ENCODE measurements at places on chromosomes 1 and 21.

DNA sequence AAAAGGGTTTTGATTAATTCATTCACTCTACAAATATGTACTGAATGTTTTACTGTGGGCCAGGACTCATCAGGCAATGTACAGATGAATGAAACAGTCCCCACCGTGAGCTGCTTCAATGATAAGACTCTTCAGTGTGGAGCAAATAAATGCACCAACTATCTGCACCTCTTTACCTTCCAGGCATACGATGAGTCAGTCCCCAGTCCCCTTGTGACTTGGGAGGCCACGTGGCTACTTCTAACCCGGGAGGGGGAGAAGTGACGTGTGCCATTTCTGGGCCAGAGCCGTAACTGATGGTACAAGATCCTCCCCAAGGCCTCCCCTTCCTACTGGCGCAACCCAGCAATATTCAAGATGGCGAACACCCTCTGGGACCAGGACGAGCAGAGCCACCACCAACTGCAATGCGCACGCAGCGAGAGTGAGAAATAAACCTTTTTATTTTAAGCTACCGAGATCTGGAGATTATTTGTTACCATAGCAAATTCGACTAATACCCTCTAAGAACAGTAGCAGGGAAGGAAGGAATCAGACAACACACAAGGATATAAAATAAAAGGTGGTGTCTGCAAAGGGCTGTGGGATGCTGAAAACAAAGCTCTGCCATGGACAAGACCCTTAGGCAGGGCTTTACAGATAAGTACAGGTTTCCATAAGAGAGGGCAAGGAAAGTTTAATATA lies 74.5 kb downstream of the NPHP4 start:
- no peak for DNase-seq

GRCh38 chr1:106063510-106063909 lies 993.0 kb upstream of the PRMT6 start:
- DNase-seq, result no peak

- DNase-seq, result no peak
These were observed 12.4 kb downstream of the FMOD start for GRCh38 chr1:203338335-203339036.

DNA sequence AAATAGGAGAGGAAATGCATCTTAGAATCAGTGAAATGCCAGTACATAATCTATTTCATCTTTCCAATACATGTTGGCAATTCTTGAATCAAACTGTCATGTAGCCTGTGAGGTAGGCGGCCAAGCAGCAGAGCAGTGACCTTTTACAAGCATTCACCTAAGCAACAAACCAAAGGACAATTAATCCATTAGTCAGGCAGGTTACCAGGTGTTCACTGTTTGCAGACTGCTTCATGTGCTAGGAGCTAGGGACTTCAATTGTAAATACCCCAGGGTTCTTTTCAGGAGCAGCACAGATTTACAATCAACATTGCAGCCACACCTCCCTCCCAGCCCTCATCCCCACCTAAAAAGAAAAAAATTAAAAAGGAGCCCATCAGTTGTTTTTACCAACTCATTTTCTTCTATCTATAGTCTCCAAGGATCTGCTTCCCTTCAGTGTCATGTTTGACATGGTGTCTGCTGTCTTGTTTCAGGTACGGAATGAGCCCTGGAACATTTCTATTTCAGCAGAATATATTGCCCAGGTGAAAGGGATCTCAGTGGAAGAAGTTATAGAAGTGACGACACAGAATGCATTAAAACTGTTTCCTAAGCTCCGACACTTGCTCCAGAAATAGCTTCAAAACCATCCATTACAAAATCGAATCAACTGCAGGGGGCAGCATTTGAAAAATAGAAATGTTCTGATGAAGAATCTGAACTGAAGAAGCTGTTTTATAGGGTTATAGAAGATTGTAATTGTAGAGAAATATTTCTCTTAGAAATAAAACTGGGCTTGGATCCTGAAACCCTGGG lies 23.0 kb downstream of the TATDN3 start:
- DNase-seq, result no peak

- no peak for DNase-seq
These were observed 1.5 kb upstream of the RUNX1 start for GRCh38 chr21:35050348-35051286.

DNA sequence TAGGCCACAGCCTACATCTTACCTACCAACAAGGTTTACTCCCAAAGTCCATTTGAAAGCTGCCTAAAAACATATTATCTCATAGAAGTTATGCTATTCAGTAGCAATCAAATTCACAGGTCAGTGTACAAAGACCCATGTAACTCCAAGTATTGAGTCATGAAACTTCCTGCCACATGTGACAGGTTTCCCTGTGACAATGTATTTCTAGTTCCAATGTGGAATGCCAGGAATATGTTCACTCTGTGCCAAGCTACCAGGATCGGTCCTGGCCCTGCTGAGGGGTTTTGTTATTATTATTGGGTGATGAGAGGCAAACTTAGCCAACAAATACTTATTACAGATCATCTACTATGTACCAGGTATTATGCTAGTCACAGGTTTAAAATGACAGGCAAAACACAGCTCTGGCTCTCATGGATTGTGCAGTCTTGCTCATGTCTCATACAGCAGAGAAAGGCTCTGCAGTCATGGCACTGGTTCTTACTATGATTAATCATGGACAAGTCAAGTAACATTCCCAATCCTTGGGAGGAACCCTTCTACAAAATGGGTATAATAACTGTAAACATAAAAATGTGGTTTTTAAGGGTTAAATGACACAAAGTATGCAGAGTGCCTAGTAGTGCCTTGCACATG lies 22.5 kb downstream of the DPH5 start:
- DNase-seq, result no peak

- DNase-seq, result no peak
These were observed 21.7 kb downstream of the GLRX2 start for GRCh38 chr1:193083365-193084088.

DNA sequence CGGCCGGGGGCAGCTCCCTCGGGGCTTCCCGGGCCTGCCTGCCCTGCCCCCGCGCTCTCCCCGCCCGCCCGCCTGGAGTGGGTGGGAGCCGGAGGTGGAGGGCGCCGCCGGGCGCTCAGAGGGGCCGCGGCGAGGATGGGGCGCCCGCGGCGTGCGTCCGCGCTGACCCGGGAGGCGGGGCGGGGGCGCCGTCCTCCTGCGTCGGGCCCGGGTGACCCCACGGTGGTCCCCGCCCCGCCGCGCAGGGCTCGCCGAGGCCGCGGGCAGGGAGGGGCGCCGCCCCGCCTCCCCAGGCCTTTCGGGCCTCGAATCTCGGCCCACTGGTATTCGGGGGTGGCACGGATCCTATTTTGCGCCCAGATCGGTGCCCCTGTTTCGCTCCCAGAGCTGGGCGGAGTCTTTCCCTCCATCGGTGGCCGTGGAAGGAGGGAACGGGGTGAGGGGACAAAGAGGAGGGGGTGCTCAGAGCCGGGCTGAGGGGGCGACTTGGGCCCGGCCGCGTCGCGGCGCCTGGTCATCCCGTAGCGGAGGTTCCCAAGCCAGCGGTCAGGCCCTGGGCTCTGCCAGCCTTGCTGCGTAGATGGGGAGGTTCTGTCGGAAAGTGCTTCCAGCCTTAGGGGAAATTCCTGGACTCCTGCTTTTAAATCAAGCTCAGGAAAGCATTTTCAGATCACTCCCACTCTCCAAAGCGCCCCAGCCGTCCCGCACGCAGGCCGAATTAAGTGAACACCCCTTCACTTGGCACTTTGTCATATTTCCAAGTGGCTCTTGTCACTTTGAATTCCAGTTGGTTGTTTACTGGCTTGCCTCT lies 545 bp downstream of the PATJ start:
- peak; percentile 20 for DNase-seq

- no peak for DNase-seq
These were observed 22.2 kb downstream of the SLC25A33 start for GRCh38 chr1:9561429-9561828.

DNA sequence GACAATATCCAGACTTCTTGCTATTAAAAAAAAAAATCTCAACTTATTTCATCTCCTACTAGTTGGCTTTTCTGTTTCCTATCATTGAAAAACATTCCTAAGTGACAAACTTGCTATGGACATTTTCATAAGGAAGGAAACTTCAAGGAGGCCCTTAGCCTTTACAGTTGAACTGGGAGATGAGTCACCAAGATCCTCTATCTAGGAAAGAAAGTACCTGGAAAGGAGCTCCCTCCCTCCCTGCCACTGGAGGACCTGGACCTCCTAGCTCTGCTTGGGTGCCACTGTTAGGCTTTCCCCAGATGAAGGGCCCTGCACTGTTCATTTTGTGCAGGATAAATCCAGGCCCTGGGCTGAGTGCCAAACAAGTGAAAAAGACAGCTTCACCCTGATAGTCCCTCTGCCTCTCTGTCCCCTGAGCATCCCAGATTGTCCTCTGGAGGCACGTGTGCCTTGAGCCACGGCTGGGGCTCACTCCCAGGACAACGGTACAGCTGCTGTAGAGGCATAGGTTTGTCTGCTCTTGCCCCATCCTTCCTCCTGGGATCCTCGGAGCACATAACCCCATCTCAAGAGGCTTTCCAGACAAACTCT lies 40.2 kb upstream of the SOX13 start:
- no peak for DNase-seq

DNA sequence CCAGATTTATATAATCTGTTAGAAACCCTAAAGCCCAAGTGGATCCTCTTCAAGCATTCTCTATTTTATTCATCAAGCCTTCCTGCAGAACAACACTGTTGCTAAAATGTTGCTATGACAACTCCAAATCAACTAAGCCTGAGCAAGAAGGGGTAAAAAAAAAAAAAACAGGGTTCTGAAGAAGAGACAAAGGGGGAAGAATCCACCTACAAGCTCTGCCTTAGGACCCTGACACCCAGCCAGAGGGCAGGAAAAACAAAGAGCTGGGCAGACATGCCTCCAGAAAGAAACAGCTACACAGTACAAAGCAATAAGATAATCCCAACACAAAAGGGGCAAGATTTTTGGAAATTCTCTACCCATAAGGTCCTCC lies 1.3 kb downstream of the USF1 start:
- no peak for DNase-seq

DNA sequence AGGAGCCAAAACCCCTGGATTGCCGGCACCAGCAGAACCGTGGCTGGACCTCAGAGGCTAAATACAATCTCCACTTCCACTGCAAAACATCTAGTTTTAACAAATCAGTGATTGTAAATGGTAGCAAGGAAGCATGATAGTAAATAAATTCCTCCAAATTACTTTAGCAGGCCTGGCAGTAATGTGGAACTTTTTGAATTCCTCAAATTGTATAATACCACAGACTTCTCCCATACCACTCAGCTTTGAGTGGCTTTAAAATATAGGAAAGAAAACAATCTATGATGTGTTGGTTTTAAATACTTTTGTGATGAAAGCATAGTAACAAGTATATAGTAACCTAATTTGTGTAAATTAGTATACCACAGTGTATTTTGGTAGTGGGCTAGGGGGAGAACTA lies 34.1 kb downstream of the NIBAN1 start:
- no peak for DNase-seq

DNA sequence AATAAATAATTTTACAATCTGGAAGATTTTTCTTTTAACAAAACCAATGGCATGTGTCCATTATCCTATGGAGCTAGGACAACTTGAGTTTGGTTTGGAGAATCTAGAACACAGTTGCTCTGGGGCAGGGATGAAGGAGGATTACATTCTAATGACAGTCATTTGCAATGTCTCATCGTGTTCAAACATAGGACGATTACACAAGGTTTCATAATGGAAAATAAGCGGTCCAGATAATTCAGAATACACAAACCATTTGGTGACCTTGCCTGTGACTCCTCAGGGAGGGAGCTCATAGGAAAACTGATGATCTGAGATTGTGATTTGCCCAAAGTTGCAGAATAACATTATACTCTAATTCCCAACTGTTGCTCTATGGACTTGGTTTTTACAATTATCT lies 27.6 kb upstream of the RGL1 start:
- DNase-seq, result no peak

DNA sequence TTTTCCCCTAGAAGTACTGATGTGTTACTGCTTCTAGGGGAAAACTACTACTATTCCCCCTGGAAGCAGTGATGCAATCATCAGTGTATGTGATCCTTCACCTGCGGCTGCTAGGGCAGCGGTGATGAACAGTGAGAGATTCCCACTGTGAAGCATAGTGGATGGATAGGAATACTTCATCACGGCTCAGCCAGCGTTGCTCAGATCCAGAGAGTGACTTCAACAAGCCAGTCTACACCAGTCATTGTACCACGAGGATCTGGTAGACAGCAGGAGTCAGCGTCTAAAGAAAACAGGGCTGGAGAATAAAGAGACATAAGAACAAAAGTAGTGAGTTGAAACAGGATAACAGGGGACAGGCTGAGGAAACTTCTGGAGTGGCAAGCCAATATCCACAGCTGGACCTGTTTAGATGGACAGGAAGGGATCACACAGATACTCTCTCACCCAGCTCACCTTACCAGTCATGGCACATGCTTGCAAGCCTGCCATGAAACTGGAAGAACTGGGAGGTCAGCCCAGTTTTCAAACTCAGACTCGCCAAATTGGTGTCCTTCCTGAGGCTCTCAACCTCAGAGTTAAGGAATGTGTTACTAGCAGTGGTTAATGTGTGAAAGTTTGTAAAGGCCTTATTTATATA lies 42.4 kb upstream of the LRRC52 start:
- DNase-seq, result no peak

DNA sequence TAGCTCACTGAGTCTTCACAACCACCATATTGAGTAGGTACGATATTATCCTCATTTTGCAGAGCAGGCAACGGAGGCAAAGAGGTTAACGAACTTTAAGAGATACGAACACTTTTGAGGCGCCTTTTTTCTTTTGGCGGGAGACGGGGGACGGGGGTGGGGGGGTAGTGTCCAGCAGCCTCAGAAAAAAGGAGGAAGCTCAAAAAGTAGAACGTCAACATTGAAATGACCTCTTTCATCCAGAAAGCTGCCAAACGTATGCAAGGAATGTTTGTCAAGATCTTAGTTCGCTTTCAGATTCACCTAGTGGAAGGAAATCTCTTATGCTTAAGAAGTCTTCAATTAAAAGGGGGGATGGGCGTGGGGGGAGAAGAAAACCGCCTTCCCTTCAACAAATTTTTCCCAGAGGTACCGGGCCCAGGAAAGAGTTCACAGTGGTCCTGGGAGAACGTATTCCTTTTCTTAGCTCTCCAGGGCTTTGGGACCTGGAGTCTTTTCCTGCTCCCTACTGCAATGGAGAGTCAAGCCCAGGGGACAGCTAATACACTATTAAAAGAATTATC lies 1.1 kb upstream of the PCAT6 start:
- DNase-seq, result no peak

DNA sequence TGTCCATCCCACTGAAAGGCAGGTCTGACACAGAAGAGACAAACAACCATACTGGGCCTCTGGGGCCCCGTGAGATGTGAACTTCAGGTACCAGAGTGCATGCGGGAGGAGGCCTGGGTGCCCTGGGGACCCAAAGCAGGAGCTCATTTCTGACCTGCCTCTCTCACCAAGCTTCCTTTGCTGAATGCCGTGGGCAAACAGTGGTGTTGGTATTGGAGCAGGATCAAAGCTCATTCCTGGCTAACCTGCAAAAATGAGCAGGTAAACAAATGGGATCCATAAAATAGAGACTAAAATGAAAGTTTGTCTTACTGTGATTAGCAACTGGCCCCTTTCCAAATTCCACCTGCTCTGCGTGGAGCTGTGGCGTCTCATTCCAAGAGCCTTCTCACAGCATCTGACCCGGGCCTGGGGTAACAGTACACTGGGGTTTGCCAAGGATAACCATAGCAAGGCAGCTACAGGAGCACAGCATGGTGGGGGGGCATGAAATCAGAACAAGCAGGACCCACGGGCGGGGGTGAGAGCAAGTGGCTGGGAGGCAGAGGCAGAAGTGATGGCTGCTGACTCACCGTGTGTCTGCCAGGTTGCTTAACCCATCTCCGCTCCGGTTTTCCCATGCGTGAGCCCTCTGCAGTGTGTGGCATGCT lies 103.6 kb downstream of the KIF26B start:
- DNase-seq, result no peak

- DNase-seq, result no peak
These were observed 30.1 kb upstream of the RUNX1 start for GRCh38 chr21:35079181-35079580.

GRCh38 chr1:52423771-52424170 lies 19.4 kb downstream of the PRPF38A start:
- DNase-seq, result peak; percentile 45

Measured in stimulated activated CD8-positive, alpha-beta memory T cell treated with anti-CD3 and anti-CD28 coated beads, Interleukin-15, amount 100 ng/mL, for 48 hours (primary cell).